Stimulated activated naive CD4-positive, alpha-beta T cell treated with Interleukin-2 at 50 U/mL for 16 hours (primary cell): ENCODE measurements at places on chromosomes 6 and 20.

DNA sequence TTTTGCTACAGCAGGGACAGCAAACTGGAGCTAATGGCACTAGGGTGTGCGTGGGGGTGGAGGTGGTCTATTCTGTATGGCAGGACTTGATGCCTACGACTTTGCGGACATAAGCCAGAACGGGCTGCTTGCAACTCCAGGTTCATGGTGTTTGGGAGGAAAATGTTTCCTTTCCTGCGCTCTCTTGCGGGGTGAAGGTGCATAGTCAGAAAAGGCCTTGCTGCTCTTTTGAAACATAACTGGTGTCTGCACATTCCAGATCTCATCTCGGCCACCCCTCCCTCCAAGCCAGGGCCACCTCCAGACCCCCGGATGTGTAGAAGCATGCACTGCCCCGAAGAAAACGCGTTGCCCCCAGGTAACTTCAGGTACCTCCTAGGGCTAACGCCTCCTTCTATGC, 8.1 kb downstream of the FOXA2 start:
- no peak for DNase-seq

DNA sequence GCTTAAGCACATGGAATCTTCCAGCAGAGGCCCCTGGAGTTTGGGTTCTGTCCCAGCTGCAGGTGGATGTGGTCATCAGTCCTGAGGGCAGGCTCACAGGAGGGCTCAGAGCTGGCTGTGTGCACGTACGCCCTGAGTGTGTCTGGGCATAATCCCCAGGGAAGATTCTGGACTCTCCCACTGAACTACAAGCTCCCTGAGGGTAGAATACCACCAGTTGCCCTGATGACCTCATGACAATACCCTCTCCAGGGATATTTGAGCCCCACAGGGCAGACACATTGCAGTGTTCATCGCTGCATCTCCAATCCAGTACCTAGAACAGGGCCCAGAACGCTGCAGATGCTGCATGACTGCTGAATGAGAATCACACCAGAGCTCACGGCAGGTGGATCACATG, 92.5 kb downstream of the BMP7 start:
- DNase-seq, result no peak

DNA sequence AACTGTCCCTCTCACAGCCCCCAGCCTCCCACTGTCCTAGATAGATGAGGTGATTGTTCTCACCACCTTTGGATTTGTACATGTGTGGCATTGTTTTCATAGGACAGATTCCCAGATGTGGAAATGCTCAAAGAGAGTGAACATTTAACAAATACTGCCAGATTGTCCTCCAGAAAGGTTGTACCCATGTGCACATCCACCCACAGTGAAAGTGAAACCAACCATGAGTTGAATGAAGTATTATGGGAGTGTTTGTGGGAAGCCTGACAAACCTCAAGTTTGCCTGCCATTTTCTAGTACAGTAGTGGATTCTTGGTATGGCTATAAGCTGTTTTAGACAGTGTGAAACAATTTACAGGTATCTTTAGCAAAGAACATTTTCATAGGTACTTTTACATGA, 42.7 kb downstream of the ANKRD6 start:
- DNase-seq, result no peak

DNA sequence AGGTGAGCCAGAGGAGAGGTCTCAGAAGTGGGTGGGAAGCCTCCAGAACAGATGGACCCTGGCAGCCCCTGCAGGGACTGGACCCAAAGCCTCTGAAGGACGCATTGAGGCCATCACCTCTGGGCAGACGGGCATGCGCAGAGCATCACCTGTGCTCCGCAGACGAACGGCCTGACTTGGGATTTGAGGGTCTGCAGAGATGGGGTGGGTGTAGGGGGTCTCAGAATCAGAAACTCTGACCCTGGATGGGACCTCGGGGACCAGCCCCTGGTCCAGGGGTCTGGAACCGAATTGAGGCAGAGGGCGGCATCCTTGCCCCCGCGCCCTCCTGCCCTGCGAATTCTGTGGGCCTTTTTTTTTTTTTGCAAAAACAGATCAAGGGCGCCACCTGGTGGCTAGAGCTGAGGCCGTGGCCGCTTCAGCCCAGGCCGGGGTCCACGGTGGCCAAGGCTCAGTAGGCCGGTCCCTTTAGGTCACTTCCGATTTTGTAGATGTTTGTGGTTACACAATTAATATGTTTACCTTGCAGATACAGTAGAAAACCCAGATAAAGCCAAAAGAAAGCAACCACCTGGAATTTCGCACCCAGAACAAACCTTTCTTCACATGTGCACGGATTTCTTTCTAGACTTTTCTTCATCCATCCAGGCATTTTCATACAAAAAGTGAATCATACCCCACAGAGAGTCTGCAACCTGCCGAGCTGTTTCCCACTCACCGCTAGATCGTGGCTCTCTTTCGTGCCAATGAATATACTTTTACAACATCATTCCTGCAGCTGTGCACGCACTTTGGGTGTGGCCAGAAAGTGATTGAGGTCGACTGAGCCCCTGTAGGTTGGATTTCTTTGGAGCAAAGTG, 25.9 kb downstream of the ZBP1 start:
- DNase-seq, result peak; percentile 30

DNA sequence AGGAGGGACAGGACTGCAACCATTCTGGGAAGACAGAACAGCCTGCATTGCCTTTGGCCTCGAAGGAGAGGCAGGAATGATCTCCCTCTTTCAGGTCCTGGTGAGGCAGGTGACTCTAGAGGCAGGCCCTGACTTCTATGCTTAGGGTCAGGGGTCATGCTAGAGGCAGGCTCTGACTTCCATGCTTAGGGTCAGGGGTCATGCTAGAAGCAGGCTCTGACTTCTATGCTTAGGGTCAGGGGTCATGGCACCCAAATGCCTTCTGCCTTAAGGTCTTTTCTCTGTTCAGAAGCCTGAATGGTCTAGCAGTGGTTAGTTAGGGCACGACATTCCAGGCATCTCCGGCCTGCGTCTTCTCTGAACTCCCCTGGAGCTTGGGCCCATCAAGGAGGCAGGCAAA, 35.1 kb upstream of the AAR2 start:
- DNase-seq, result no peak

DNA sequence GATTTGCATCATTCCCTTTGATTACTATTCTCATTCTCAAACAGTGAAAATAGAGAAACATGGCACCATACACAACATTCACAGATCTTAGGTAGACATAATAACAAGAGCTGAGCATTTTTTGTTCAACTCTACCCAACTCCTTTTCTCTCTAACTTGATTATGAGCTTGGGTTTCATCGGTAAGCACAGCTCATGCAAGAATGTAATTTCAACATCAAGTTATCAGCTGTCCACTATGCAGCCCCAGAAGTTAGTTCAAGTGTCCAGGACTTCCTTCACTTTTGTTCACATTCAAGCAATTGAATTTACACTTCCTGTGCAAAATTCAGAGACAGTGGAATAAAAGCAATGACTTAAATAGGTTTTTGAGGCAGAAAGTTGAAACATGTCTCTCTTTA, 297.7 kb upstream of the SASH1 start:
- DNase-seq, result no peak

- no peak for DNase-seq
These were observed 107.0 kb upstream of the SMLR1 start for GRCh38 chr6:130720076-130720715.

DNA sequence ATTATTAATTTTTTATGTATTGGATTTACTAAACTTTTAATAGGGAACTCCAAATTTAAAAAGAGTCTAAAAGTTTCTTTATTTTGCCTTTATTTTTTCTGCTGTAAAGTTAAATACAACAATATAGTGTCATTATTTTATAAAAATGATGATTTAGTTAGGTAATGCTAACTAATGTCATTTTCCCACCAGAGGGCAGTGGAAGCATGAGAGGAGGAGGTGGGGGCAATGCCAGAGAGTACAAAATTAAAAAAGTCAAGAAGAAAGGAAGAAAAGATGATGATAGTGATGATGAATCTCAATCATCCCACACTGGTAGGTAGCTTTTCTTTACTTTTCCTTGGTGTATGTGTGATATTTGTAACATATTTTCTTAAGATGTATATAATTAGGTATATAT, 20.2 kb upstream of the FHL5 start:
- no peak for DNase-seq
